Fibroblast of gingiva (primary cell): ENCODE measurements at places on chromosomes 5 and 9.

DNA sequence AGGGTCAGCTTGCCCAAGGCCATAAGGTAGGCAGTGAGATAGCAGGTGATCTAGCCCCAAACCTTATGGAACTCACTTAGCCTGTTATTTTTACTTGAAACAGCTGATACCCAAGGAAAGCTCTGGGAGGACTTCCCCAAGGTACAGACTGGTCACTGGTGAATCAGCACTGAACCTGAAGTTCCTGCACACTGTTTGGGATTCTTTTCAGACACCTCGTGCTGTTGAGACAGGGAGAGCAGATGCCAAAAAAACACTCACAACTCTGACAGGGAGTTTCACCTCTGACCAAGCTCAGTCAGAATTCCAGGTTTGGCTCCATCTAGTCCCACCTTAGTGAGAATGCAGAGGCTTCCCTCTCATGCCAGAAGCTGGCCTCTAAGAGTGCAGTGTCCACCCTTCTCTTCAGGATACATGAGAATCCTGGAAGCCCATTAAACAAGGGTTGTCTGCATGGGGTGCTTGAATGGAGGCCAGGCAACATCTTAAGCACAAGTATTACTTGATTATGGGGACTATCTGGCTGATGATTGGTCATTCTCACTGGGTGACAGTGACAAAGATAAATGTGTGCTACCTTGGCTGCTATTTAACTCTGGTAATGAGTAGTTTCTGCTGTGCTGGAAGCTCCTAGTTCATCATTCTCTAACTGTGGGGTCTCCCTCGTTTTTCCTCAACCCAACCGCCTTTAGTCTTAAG is 122.8 kb upstream of the SLIT3 start:
- no peak for DNase-seq

GRCh38 chr5:178477802-178478201 is 112.4 kb downstream of the COL23A1 start:
- DNase-seq, result no peak

GRCh38 chr5:11148810-11149539 is 387.9 kb upstream of the DAP start:
- no peak for DNase-seq

DNA sequence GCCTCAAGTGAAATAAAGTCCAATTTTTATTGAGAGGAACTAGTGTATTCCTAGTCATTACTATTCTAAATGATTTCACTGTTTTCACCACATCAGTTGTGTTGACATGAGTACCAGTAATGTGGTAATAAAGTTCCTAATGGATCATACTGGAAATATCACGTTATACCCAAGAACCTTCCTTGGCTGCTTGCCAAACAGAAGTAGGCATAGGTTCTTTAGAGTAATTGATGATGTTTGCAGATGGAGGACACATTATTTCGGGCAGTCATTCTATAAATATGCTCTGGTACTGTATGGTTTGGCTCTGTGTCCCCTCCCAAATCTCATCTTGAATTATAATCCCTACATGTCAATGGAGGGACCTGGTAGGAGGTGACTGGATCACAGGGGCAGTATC is 15.1 kb downstream of the SNCAIP start:
- DNase-seq, result no peak

DNA sequence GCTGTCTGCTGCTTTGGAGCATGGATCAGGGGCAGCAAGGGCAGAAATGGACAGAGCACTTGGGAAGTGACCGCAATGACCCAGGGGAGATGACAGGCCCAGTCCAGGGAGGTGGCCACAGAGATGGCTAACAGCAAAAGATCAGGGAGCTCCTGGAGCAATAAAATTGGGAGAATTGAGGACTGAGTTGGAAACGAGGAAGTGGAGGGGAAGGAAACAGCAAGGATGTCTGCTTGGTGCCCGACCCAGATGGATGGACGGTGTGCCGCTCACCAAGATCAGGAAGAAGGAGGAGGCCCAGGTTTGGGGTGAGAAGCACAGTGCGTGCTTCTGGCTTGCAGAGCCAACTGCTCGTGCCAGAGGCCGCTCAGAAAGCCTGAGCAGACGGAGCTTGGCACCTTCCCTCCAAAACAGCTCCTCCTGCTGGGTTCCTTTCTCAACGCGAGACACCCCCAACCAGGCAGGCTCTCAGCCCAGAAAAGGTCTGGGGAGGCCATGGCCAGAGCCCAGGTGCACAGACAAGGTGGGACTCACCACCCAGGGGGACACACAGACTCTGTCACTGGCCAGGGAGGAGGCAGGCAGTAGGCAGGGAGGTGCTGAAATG is 1.7 kb upstream of the SLC34A1 start:
- DNase-seq, result peak; percentile 31

DNA sequence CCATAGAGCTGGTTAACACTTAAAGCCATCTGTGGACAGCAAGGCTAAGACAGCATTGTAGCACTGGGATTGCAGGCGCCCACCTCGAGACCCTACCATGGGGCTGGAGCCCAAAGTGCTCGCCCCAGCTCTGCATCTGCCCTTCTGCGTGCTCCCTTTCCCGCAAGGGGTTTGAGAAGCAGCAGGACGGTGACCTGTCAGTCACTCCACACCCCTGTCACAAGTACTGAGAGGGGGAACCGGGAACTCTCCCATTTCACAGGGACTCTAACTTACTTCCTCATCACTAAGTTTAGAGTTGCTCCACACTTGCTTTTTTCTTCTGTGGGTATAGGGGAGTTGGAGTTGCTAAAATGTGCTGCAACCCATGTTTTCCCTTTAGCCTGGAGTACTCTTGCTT is 273.2 kb downstream of the SMARCA2 start:
- DNase-seq, result no peak

DNA sequence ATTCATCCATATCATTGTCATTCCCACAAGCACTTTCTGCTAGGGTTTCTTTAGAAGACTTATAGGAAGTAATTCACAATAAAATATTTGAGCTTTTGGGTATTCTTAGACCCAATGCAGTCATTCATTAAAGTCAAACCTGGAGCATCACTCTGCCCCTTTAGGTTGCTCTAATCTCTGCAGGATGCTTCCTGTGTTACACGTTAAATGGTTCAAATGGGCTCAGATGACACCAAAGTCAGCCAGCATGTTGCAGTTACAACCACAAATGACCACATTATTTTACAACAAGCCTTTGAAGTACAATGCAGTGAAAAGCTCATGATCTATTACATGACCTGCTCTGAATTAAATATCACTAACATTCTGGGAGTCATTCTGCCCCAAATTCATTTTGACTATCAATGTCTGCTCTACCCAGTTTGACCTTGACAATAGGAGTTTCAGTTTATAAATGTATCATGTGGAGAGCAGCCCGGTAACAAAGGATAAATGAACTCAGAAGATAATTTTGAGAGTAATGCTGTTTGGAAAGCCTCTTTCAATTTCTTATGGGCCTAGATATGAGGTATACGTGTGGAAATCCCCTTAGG is 668.6 kb upstream of the DMAC1 start:
- DNase-seq, result no peak
